ENCODE measurements at places on chromosomes 2 and 18. TPM values are rescaled to one million over a fixed set of nuclear protein-coding genes. Genes with fewer than 3 reads are reported as not detected.

UGT1A3 gene
- not detected for total RNA-seq

MC2R gene
- total RNA-seq = not detected

TMEM163 gene
- not detected for total RNA-seq

ACMSD gene
- total RNA-seq = not detected

- peak; percentile 27 for DNase-seq
Observed at GRCh38 chr18:55275039-55275901, 312.7 kb downstream of the TCF4 start.

DNA sequence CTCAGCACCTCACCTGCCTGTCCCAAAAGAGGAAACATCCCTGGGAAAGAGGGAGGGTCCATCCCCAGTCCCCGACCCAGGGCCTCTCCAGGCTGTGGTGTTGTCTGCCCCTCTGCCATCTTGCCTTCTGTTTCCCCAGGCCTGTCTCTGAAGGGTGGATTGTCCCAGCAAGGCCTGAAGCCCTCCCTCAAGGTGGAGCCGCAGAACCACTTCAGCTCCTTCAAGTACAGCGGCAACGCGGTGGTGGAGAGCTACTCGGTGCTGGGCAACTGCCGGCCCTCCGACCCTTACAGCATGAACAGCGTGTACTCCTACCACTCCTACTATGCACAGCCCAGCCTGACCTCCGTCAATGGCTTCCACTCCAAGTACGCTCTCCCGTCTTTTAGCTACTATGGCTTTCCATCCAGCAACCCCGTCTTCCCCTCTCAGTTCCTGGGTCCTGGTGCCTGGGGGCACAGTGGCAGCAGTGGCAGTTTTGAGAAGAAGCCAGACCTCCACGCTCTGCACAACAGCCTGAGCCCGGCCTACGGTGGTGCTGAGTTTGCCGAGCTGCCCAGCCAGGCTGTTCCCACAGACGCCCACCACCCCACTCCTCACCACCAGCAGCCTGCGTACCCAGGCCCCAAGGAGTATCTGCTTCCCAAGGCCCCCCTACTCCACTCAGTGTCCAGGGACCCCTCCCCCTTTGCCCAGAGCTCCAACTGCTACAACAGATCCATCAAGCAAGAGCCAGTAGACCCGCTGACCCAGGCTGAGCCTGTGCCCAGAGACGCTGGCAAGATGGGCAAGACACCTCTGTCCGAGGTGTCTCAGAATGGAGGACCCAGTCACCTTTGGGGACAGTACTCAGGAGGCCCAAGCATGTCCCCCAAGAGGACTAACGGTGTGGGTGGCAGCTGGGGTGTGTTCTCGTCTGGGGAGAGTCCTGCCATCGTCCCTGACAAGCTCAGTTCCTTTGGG is 47.2 kb downstream of the BOLA3 start:
- no peak for DNase-seq

- DNase-seq = peak; percentile 75
Observed at GRCh38 chr2:187964746-187965145, 326.9 kb upstream of the GULP1 start.

- no peak for DNase-seq
Observed at GRCh38 chr2:176356251-176356650, 87.0 kb downstream of the MTX2 start.

EGR4 gene
- not detected for total RNA-seq

CHRND gene
- total RNA-seq = not detected

- no peak for DNase-seq
Observed at GRCh38 chr2:128611421-128612320, 293.0 kb upstream of the HS6ST1 start.

DNA sequence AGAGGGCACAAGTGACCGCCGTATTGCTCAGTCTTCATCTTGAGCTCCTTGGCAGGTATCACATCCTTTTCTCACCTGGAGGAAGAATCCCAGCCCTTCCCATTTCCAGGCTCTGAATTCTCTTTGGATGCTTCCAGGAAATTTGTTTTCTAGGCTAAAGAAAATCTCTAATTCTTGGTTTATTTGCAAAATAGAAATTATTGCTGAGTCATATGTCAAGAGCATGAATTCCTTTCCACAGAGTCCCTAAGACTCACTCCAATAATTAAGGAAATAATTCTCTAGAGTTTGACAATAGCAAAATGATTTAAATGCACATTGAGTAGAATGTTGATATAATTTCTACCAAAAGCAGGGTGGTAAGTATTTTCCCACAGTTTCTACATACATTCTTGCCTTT is 16.3 kb upstream of the CCDC68 start:
- DNase-seq = no peak

DNA sequence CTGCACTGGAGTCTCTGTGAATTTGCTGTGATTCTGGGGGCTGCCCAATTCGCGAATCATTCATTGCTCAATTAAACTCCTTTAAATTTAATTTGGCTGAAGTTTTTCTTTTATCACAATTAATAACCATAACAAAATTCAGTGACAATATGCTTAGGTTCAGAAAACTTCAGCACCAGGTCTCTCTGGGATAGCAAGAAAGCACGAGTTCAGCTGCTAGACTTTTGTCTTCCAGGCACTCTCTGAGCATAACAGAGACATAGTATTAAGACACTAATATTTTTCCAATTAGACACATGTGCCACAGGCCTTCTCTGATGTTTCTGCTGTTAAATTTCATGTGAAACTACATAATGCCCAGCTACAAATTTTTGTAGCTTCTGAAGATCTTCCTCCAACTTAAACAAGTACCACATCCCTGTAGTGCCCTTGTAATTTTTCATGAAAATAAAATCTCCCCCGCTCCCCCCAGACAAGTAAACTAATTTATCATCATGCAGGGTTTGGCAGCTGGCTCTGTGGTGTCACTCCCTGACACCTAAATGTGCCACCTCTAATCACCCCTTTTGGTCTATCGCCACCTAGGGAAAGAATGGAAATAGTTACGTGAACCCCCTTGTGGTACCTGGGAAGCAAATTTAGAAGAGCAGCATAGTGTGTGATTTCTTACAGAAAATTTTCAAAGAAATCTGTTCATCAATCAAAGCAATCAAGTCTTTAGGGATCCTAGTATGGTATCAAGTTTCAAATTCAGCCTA is 94.1 kb downstream of the CSRNP3 start:
- DNase-seq = no peak

GRCh38 chr2:184598316-184599053 is at the start of gene ZNF804A:
Gene ZNF804A (plus strand): TSS chr2:184598529. CDS start chr2:184598960, 431 bp downstream.
- no peak for DNase-seq

GRCh38 chr18:10040287-10041011 is 126.6 kb downstream of the VAPA start:
- no peak for DNase-seq

STRN gene
- 26.2 TPM for total RNA-seq

GRCh38 chr2:1632510-1632909 is 111.8 kb downstream of the PXDN start:
- DNase-seq = no peak

DNA sequence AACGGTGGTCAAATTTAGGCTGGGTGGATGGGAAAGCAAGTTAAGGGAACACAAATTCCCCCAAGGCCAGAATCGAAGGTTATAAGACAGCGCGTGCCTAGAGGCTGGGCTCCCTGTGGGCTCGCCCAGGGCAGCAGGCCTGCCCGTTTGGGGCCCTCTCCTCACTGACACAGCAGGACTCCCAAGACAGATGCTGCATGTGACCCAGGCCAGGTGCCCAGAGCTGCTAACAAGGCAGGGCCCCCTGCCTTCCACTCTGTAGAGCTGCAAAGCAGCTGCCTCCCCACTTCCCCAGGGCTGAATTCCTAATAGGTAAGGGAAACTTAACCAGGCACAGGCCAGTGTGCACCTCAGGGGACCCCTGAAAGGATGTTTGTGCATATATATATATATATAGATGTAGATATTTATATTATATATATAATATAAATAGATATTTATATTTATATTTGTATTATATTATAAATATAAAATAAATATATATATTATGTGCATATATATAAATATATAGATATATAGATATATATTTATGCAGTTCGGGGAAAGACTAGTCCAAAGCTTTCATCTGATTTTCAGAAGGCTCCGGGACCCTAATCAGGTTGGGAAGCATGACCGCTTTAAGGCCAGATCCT is 43.7 kb downstream of the TMEM37 start:
- no peak for DNase-seq

CCDC150 gene
- 3.3 TPM for total RNA-seq

- DNase-seq = no peak
Observed at GRCh38 chr18:69996951-69997798, 49.5 kb upstream of the CD226 start.

RNF152 gene
- total RNA-seq = 31.9 TPM

DNA sequence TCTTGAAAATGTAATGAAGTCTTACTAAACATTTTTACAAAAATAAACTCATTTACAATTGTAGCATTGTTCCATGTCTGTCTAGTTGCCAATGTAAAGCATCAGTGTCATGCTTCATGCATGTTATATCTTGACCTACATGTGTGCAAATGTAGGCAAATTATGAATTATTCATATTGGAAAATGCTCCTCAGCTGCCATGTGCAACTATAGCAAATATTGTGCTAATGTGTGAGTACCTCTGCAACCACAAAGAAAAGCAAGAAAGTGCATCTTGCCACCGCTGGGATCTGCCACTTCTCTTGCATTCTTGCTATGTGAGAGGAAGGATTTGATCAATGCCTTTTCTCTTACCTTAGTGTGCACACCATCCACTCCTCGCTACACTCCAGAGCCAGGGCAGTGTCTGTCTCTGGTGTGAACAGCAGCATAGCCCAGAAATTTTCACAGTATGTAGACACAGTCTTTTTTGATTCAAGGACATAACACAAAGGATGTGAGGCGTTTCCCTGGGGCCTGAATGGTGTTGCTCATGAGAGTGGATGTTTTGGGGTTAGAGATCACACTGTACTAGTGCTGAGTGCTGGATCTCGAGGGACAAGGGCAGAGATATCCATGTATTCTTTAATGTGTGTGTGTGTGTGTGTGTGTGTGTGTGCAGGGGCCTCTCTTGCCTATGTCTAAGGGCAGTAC is 47.6 kb upstream of the HAAO start:
- no peak for DNase-seq

PDIA6 gene
- 582 TPM for total RNA-seq

DNA sequence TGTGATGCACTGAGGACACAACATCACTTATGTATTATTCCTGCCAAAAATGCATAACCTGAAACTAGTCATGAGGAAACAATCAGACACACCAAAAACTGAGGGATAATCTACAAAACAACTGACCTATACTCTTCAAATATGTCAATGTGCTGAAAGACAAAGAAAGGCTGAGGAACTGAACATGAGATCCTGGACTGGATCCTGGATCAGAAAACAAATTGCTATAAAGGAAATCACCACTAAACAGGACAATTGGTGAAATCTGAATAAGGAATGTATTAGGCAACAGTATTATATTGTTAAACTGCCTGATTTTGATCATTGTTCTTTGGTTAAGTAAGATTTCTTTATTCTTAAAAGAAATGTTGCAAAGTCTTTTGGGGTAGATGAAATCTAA is 28.8 kb downstream of the CUL3 start:
- no peak for DNase-seq

CYTIP gene
- total RNA-seq = not detected

DNA sequence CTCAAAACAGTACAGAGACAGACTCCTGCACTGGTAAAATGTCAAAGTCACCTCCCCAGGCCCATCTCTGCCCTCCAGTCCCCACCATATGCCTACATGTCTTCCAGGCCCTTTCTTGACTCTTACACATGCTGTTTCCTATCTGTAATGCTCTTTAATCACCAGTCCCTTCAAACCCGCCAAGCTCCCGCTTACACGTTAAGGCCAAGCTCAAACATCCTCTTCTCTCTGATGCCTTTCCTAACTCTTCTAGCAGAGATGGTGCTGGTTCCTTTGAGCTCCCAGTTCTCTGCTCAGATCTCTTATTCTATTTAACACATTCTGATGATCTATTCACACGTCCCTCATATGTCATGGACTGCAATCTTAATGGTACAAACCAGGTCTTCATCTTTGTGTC is 5.0 kb downstream of the EVA1A start:
- DNase-seq = no peak

GRCh38 chr2:231222318-231223000 is 24.0 kb downstream of the ARMC9 start:
- DNase-seq = peak; percentile 12

Measured in bronchial epithelial cell (primary cell).